ENCODE measurements at places on chromosomes 16 and 17.

DNA sequence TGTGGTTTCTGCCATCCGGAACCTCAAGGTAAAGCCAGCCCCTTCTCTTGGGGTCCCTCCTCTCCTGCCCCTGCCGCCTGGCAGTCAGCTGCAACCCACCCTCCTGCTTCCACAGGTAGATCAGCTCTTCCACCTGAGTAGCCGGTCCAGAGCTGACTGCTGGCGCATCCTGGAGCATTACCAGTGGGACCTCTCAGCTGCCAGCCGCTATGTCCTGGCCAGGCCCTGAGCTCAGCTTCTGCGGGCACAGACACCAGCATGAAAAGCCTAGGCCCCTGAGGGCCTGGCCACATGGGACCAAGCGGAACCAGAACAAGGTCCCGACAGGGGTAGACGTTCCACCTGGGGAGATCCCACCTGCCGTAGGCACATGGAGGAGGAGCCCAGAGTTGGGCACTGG lies 5.5 kb downstream of the PLSCR3 start:
- DNase-seq: no peak

DNA sequence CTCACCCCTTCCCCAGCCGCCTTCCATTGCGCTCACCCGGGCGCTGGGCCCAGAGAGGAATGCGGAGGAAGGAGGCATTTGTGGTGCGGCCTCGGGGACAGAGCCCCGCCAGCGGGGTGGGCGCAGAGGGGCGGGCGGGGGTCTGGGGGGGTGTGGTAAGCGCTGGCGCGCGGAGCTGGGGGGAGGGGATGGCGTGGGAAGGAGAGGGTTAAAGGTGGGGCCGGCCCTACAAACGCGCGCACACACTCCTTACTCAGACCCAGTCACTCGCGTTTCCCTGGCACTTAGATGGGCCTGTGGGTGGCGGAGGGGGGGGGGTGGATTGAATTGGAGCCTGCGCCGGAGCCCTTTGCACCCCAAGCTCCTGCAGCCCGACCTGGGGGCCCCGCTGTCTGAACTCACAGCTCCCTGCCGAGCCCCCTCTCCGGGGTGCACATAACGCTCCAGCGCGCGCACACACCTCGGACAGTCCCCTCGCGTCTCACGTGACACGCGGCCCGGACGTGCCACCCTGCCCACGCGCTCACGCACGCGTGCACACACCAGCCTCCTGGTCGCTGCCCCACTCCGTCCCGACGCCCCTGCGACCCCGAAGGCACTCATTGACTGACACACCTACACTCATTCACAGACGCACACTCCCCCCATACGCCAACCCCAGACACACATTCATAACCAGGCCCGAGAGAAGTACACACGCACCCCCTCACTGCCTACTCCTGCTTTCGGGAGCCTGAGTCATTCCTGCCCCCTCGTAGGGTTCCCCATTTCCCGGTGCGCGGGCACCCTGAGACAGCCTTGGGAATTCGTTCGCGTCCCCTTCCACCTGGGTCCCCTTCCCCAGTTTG lies 844 bp downstream of the TBKBP1 start:
- DNase-seq: peak; percentile 27

DNA sequence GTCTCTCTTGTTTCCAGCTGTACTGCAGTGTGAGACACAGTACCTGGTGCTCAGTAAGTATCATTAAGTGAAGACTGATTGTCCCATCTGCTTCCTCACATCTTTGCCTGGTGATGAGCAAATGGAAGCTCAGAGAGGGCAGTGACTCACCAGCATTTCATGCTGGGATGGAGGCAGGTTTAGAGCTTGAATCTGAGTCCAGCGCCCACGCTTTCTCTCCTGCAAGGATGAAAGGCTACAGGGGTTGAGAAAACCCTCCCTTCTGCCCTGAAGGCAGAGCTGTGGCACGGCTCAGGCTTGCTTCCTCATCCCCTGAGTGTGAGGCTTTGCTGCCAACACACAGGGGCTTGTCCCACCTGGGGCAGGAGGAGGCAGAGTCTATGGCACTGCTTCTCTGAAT lies 1.5 kb upstream of the RNF112 start:
- DNase-seq: peak; percentile 89

DNA sequence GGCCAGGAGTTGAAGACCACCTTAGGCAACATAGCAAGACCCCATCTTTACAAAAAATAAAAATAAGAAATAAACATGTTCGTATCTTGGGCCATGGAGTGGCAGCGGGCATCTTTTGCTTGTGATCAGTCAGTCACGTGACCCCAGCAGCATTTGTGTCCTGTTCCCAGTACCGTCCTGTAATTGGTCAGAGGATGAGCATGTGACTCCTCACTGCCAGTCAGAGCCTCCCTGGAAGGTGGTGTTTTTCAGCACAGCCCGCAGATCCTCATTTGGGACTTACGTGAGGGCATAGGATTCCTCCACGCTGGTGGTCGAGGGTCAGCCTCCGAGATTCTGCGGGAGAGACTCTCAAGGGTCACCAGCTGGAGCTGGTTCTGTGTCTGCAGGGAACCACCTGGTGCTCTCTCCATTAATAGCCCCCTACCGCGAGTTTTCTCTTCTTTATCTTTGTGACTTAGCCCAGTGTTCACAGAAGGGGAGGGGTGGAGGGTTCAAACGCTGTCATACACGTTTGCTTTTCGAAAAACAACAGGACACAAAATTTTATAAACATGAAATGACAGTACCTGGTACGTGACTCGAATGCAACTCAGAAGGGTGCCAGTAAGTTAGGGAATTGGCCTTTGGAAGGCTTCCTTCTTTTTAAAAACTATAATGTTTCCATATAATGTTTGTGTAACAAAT lies 17.2 kb downstream of the MRC2 start:
- no peak for DNase-seq

DNA sequence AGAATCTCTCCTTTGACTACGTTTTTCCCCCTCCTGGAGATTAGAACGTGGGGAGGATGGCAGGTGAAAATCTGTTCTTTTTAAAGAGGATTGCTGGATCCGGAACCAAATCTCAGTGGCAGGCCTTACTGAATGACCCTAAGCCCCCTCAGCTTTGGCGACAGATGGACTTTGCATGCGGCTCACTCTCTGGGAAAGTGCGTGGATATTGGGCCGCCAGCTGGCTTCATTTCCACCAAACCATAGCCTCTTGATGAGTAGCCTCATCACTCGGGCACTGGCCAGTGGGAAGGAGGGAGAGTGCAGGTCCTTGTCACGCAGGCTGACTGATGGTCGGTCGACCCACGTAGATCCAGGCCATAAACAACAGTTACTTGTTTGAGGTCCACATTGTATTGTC lies 31.3 kb upstream of the CCDC182 start:
- no peak for DNase-seq

- no peak for DNase-seq
Observed at GRCh38 chr16:83113811-83114210, 487.0 kb downstream of the CDH13 start.

GRCh38 chr16:89898201-89898967 lies 20.3 kb upstream of the MC1R start:
- DNase-seq: no peak

DNA sequence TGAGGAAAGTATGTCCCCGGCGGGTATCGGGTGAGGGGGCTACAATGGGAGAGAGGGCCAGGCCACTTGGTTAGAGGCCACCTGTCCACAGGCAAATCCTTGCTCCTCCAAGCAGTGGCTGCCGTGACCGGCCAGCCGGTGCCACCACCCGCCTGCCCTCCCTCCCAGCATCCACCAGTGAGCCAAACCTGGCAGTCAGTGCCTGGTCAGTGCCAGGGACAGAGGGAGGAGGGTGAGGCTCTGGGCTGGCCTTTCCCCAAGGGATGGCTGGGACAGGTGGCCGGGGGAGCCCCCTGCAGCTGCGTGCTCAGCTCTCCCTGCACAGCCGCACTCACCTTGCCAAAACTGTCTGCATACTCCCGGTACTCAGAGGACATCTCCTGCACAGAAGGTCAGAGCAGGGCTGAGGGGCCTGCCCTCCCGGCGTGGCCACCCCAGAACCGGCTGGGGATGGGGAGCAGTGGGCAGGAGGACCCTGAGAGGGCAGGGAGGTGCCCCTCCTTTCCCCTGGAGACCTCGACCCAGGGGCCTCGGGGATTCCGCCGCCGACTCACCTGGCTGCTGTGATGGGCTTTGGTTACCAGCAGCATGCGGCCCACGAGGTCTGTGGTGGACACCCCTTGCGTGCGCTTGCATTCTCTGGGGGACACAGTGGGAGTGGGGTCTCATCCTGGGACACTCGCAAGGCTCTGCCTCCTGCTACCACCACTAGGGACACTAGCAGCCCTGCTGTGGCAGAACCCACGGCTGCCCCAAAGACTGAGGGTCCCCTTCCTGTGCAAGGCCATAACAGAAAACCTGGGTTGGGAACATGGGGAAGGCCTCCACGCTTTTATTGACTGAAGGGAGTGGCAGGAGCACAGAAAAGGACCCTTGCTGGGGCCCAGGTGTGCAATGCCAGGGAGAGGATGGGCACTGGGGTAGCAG lies 3.7 kb downstream of the PCYT2 start:
- no peak for DNase-seq

- DNase-seq: no peak
Observed at GRCh38 chr16:54936201-54936978, 5.7 kb downstream of the IRX5 start.

DNA sequence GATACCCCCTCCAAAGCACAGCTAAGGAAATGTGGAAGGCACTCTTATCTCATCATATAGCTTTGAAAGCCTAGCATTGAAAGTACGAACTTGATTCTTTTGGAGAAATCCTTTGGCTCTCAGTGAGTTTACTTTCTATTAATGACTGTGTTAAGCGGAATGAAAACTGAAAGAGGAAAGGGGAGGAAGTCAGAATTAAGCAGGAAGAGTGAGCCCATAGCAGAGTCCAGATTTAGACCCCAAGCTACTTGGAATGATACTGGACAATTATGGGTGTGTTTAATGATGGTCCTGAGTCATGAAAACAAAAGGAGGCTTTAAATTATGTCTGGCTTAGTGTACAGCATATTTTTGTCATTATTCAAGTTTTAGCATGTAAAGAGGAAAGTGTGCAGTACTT lies 42.2 kb downstream of the TENT4B start:
- DNase-seq: peak; percentile 28

DNA sequence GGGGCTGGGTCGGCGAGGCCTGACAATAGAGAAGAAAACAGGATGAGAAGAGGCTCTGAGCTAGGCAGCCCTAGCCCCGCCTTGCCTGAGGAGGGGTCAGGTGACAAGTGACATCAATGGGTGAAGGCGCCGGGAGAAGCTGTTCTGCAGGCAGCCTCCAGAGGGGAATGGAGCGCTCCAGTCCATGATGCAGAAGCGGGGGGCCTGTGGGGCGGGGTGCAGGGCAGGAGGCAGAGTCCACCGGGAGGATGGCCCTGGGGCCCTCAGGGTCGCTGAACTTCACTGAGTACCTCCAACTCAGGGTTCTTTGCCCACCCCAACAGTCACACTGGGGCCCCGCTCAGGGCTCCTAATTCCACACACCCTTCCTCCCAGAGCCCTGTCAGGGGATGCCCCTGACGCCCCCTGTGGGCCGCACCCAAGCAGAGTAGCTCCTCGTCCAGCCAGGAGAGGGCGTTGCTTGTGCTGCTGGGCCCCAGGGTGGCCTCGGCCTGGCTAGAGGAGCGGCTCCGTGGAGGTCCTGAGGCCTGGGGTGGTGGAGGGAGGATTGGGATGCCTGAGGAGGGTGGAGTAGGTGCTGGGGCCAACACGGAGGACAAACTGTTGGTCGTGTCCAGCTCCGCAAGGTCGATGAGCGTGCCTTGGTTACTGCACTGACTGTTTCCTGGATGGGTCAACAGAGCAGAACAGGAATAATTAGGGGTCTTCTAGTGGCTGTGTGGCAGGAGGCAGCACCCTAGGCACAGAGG lies 20.8 kb downstream of the GGA3 start:
- peak; percentile 59 for DNase-seq

GRCh38 chr16:53946746-53947386 lies 242.9 kb downstream of the FTO start:
- no peak for DNase-seq

DNA sequence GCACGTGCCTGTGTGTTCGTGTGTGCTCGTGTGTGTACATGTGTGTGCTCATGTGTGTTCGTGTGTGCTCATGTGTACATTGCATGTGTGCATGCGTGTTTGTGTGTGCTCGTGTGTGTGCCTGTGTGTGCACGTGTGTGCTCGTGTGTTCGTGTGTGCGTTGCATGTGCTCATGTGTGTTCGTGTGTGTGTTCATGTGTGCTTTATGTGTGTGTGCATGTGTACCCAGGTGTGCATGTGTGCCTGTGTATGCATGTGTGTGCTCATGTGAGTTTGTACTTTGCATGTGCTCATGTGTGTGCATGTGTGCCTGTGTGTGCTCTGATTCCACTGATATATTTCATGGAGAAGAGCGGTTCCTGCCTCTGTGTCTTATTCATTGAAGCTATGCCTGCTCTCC lies 265.5 kb downstream of the FOXL1 start:
- no peak for DNase-seq

GRCh38 chr17:57125866-57126265 lies 40.8 kb downstream of the AKAP1 start:
- no peak for DNase-seq

DNA sequence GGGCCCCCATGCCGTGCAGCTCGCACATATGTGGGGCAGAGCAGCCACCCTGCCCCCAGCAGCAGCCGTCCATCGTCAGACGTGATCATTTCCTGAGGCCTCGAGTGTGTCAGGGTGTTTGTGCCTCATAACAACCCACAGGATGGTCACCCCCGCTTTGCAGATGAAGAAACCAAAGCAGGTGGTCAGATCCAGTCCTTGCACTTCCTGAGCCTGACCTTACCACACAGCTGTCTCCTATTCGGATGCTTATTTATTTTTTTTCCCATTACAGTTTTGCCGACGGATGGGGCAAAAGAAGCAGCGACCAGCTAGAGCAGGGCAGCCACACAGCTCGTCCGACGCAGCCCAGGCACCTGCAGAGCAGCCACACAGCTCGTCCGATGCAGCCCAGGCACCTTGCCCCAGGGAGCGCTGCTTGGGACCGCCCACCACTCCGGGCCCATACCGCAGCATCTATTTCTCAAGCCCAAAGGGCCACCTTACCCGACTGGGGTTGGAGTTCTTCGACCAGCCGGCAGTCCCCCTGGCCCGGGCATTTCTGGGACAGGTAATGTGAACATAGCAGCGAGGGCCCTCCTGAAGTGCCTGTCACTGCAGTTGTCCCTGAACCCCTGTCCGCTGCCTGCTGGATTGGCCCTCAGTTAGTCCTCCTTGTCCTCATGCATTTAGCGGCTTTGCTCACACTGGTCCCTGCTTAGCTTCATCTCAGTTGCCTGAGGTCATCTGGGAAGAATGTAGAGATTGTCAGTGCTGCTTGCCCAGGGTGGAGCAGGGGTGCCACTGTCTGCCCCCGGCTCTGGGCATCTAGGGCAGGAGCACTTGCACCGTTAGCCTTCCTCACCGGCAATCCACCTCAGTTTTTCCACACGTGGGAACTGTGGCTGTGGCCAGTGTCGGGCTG lies 1.4 kb downstream of the MPG start:
- DNase-seq: no peak

GRCh38 chr16:10679921-10680320 lies 14.8 kb downstream of the TEKT5 start:
- DNase-seq: no peak

DNA sequence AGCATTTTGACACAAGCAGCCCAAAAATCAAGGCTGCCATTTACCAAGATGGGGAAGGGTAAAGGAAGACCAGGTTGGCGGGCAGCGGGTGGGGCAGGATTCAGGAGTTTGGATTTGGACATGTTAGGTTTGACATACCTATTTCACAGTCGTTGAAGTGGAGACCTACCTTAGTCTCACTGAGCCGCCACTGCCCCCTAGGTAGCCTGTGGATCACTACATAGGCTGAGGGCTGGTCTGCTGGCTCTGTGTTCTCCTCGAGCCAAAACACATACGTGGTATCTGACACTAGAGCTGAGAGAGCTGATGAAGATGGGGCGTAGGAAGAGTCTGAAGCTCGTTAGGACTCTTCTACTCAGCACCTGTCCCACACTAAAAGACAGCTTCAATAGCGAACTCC lies 115.1 kb downstream of the HIC1 start:
- no peak for DNase-seq

GRCh38 chr17:1899403-1900000 lies 69.7 kb downstream of the RPA1 start:
- no peak for DNase-seq

All from Daoy (cell line).